Inflammatory macrophage treated with lipopolysaccharide for 1 hour (primary cell): ENCODE measurements at places on chromosomes 1 and 21.
A peak's percentile ranks its signal among the peaks of the same experiment; 100 is the strongest.

DNA sequence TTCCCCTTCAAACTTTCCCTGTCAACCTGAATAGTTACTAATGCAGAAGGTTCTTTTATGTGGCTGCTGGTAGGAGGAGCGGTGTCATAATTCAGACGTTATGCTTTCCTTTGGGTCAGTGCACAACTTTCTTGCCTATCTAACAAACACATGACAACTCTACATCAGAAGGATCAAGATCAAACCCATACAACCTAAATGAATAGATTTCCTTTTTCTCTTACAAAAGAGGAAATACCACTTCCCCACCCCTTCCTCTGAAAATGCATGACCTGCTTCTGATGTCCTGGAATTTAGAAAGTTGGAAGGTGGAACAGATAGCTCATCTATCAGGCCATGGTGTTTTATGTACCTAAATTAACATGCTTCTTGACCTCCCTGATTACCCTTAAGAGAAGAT lies 75.7 kb upstream of the ADGRL4 start:
- no peak for DNase-seq

DNA sequence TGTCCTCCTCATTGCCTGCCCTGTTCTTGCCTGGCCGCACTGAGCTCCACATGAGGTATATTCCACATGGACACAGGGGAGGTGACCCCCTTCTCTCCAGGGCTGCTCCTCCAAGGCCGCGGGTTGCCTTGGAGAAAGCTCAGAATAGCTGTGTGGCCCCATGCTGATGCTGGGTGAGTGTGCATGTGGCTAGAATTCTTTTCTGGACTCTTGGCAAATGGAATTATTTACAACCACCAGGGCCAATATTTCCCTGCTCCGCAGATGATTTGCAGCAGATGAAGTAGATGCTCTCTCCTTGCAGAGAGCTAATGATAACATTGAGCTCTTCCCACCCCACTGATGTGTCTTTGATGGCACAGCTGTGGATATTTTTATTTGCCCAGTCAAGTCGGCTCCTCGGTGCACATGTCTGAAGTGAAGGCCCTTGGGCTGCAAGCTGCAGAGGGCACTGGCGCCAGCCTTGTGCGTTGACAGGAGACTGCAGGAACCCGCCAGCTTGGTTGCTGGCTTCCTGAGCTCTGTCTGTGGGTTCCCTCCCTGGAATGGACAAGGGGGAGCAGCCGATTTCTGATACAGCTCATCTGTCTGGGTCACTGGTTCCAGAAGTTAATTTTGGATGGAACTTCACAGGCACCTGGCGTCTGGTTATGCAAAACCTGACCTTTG lies 404.7 kb upstream of the VAMP3 start:
- DNase-seq: no peak

GRCh38 chr1:35190784-35191183 lies 2.2 kb downstream of the SFPQ start:
- no peak for DNase-seq

DNA sequence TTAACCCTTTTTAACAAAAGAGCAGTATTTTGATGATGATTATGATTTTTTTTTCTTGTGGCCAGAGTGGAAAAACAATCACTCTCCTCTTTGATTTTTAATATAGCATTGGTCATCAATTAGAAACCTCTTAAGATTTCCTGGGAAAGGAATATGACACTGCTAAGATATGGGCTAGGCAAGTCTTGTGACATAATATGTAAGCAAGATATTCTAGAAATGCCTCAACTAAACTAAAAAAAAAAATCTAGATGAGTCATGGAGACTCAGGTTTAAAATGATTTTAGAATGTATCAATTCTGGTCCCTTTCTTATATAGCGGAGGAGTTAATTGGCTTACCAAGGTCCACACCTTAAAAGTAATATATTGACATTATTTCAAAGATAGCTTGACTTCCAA lies 60.3 kb upstream of the JUN start:
- DNase-seq: no peak

- no peak for DNase-seq
Measured at GRCh38 chr1:116454940-116455339, 81.9 kb downstream of the ATP1A1 start.

- peak; percentile 72 for DNase-seq
Measured at GRCh38 chr1:212749821-212750535, 41.6 kb downstream of the NSL1 start.

- DNase-seq: no peak
Measured at GRCh38 chr1:24735509-24736375, 9.5 kb upstream of the CLIC4 start.

DNA sequence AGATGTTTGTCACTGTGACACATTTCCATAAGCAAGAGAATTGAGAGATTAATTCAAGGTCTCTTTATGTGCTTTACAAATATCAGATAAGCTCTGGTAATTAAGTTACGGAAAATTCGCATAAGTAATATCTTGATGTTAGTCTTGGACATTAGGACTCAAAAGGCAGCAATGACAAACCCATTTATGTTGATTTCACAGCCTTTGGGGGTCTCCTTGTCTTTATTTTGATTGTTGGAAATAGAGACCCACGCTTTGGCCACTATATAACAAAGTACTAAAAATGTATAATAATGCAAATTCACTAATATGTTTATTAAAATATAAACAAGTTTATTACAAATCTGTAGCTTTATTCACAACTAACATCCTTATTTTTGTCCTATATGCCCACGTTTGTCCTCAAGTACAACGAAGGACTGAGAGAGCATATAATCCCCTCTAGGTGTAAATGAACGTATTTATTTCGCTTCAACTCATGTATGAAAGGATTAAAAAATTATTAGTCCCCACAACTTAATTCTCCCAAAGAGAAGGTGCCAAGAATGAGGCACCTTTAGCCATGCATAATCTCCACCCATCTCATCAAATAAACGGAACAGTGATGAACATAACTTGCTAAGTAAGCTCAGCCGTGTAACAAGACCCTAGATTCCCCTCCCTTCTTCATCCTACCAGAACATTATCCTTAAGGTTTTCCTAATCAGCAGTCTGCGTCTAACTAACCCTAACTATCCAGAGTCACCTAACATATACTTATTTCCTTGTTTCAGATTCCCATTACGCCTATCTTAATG lies 1.6 kb upstream of the LAMC1 start:
- no peak for DNase-seq

DNA sequence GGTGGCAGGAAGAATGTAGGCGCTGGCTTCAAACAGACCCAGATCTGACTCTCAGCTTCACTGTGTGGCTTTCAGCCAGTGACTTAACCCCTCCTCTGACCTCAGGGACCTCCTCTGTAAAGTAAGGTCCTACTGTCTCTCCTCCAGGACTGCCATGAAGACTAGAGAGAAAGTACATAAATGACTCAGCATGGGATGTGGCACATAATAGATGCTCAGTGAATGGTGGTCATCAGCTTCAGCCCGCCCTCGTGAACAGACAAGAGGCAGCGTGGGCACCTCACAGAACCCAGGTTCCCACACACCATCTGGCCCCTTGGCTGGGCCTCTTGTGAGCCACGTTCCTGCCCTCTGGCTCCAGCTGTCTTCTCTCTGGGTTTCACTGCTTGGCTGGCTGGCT lies 126.0 kb downstream of the SYF2 start:
- DNase-seq: no peak

GRCh38 chr1:247576514-247576913 lies 11.6 kb upstream of the OR2G2 start:
- DNase-seq: peak; percentile 92

GRCh38 chr1:74971982-74972381 lies 162.2 kb upstream of the LHX8 start:
- no peak for DNase-seq

GRCh38 chr1:161727256-161727924 lies 6.0 kb downstream of the FCRLB start:
- peak; percentile 48 for DNase-seq

GRCh38 chr1:200302921-200303290 lies 106.9 kb downstream of the ZNF281 start:
- DNase-seq: no peak

GRCh38 chr1:209384710-209385550 lies 198.6 kb upstream of the CAMK1G start:
- no peak for DNase-seq

- DNase-seq: no peak
Measured at GRCh38 chr1:8677782-8678181, 139.7 kb downstream of the RERE start.

- DNase-seq: peak; percentile 36
Measured at GRCh38 chr1:202616355-202616915, 93.8 kb downstream of the SYT2 start.
